ENCODE measurements at places on chromosomes 13 and 19.

DNA sequence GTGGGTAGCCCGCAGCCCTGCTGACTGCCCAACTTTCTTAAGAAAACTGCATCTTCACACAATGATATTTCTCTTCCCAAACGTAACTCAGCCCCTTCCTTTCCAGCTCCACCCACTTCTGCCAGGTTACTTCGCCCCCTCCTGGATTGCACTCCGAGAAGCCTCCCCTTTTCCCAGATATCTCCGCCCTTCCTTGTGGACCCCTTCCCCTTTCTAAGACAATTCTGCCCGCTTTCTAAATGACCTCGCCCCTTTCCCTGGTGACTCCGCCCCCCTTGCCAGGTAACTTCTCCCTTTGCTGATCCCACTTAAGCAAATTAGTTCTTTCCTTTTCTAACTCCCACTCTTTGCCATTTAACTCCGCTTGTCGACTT is 2.6 kb downstream of the VSIG10L start:
- DNase-seq: peak; percentile 71

DNA sequence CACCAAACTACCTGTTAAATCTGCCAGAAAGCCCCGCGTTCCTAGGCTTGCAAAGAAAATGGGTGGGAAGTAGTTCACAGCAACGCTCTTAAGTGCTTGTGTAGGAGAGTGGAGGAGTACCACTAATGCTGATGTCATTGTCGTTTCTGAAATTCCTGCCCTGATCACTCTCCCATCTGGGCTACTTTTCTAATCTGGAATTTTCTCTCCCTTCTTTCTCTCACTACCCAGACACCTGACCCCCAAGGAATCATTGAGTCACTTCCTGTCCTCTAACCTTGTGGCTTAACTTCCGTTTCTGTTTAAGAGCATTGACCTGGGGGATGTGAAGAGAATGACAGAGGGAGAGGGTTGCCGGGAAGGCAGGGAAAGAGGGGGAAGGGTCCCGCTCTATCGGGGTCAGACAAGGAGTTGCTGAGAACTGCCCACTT is 98.7 kb downstream of the STARD13 start:
- no peak for DNase-seq

DNA sequence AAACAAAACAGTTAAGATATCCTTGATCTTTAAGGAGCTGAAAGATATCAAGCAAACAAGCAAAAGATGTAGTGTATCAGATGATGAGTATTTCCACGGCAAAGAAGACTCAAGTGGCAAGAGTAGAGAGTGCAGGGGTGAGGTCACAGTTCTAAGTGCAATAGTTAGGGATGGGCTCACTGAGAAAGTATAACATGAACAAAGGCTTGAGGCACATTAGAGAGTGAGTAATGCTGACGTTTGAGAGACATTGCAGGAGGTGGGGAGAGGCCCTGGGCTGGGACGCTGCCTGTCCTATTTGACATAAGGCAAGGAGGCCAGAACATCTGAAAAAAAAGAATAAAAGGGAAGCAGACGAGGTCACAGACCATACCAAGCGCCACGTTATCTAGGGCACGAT is 1.4 kb downstream of the DUXA start:
- no peak for DNase-seq

DNA sequence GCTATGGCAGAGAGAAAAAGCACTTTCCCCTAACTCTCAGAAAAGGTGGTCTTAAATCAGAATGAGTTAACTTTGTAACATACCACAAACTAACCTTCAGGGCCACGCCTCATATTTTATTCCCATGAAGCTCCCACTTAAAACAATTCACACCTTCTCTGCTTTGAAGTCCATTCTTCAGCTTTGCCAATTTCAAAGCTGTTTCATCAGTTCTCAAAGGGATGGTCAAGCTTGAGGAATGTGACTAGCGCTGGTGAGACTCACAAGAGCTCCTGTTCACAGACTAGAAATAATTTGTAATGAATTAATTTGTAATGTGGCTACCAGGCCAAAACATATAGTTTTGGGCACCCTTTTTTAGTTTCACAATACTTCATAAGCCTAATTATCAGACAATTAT is 68.2 kb downstream of the STK24 start:
- no peak for DNase-seq

GRCh38 chr13:37485756-37486155 is 112.8 kb downstream of the POSTN start:
- DNase-seq: no peak

GRCh38 chr19:7883796-7884570 is 4.3 kb upstream of the LRRC8E start:
- no peak for DNase-seq

DNA sequence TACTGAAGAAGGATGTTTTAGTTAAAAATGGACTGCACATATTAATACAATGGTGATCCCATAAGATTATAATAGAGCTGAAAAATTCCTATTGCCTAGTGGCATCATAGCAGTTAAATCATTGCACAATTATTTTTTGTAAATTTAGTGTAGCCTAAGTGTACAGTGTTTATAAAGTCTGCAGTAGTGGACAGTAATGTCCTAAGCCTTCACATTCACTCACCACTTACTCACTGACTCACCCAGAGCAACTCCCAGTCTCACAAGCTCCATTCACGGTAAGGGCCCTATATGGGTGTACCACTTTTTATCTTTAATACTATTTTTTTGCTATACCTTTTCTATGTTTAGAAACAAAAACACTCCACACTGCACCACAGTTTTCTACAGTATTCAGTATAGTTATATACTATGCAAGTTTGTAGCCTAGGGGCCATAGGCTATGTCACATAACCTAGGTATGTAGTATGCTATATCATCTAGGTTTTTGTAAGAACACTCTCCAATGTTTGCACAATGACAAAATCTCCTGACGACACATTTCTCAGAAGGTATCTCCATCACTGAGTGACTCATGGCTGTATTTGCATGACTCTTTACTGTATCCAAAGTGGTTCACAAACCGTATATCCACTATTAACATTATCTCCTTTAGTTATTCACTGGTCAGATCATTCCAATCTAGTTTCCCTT is 536.0 kb downstream of the KLF12 start:
- DNase-seq: no peak

DNA sequence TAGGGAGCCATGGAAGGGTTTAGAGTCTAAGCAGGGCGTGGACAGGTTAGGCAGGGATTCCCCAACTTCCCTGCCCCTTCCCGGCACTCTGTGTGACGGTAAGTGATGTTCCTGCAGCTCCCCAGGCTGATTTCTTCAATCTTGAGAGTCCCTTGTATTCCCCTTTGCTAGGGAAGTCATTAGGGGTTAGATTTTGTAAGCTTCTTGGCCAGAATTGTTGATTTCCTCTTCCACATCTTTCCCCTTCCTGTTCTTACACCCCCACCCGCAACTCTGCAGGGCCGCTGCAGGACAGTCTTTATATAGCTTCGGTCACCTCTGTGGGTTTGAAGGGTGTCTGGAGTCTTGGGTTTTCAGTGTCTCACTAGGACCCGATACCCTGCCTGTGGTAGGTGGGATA is 10.6 kb upstream of the ADGRE1 start:
- DNase-seq: no peak

DNA sequence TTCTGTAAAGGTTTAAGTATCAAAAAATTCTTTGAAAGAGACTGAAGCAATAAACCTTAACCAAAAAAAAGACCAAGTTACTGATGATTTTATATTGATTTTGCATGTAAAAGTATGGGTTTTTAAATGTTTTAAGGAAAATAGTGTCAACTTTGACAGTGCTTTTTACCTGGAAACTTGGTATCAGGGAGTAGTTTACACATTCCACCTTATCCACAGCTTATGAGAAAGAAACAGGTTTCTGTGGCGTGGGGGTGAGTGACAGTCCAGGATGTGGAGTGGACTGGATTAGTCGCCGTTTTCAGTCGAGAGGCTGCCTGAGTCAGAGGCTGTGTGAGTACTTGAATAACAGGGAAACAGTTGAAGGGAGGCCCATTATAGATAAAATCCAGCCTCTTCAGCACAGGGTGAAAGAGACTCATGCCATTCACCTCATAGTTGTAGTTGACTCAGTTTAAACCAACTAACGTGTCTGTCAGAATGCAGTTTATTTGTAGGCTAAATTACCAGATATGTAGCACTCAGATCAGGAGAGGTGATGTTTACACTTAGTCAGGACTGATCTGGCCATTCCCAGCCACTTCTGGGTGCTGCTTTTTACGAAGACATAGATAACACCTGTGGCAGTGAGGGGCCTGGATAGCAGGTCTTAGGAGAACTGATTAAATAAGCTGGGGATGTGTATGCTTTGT is 595 bp upstream of the GPR183 start:
- no peak for DNase-seq

All from cerebellar cortex (tissue), 1 donor.